Activated CD4-positive, alpha-beta T cell treated with anti-CD3 and anti-CD28 coated beads, Interleukin-2, Interleukin-6, amounts not matched to agents 100 ng/mL and 50 ng/mL, durations not matched to agents 16 hours and 8 hours (primary cell): ENCODE measurements at places on chromosomes 5 and 9.
A peak's percentile ranks its signal among the peaks of the same experiment; 100 is the strongest.

- DNase-seq, result no peak
These were observed 226.5 kb downstream of the ARL15 start for GRCh38 chr5:54083851-54084250.

GRCh38 chr5:105033637-105034400 lies 1471.2 kb upstream of the NUDT12 start:
- DNase-seq, result no peak

GRCh38 chr5:181193656-181194055 lies 11.3 kb downstream of the TRIM7 start:
- no peak for DNase-seq

GRCh38 chr9:124659099-124659659 lies 111.9 kb downstream of the NR6A1 start:
- peak; percentile 34 for DNase-seq
